Activated CD4-positive, alpha-beta T cell treated with anti-CD3 and anti-CD28 coated beads, Interleukin-2, amount 10 ng/mL, durations not matched to agents 7 days and 5 days (primary cell): ENCODE measurements at places on chromosomes 7 and 10. TPM values are rescaled to one million over a fixed set of nuclear protein-coding genes. Genes with fewer than 3 reads are reported as not detected.

Gene CRHR2
- not detected for total RNA-seq

DNA sequence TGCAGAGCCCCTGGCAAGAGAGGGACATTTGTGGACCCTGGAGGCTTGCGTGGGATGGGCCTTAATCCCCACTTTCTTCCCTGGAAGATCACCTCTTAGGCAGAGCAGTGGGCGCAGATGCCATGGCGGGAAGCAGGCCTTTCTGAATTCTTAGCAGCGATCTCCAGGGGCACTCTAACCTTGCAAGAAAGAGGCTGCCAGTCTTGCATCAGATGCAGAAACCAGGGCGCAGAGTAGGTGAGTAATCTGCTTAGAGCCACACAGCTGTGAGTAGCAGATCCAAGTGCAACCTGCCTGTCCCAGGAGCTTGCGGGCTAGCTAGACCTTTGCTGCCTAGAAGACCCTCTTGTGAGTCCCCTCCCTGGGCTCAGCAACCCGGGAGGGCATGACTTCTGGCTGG lies 40.0 kb downstream of the KCTD7 start:
- no peaks in the 10 kb centered on the region for H3K36me3 ChIP-seq
- DNase-seq = no peak
- no peak overlapping the region for H3K4me3 ChIP-seq
- no peaks in the 10 kb centered on the region for H3K27me3 ChIP-seq

GRCh38 chr10:103564776-103565520 lies 71.4 kb downstream of the NEURL1 start:
- H3K27me3 ChIP-seq = no peaks in the 10 kb centered on the region
- peak; percentile 45 for DNase-seq
- H3K4me3 ChIP-seq = no peak overlapping the region
- no peaks in the 10 kb centered on the region for H3K4me1 ChIP-seq
- H3K27ac ChIP-seq = no peak overlapping the region

DNA sequence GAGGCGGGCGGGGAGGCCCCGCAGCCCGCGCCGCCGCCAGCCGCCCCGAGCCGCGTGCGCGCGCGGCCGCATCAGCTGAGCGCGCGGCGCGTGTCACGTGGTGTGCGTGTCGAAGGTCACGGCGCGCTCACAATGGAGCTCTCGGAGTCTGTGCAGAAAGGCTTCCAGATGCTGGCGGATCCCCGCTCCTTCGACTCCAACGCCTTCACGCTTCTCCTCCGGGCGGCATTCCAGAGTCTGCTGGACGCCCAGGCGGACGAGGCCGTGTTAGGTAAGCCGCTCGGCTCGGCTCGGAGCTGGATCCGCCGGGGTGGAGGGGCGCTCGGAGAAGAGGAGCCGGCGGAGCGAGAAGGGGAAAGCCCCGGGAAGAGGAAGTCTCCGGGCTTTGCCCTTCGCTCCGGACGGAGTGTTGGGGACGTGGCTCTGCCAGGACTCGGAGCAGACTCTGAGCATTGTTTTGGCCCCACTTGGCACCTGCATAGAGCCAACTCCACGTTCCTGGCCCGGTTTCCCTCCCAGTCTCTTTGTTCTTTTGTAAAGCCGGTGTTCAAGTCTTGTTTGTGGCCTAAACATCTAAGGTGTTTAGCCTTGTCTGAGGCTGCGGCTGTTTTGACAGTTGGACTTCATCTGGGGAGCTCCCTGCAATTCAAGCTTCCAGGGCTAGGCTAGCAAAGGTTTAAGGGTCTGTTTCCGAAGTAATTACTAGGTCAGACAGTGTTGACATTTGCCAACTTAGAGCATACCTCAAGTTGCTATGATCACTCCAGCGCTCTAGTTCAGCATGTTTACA lies at the start of gene COMMD3:
Gene COMMD3 (plus strand): TSS at position 103 of the 790 bp plus-strand sequence. CDS start 30 bp downstream, at position 133.
- peaks cover 12% of the 10 kb centered on the region for H3K27me3 ChIP-seq
- peak; percentile 81 for DNase-seq
- H3K4me3 ChIP-seq = peak within 1 kb of the TSS; percentile 93
- H3K4me1 ChIP-seq = peaks cover 43% of the 10 kb centered on the region
- H3K36me3 ChIP-seq = peaks cover 11% of the 10 kb centered on the region
- peak within 1 kb of the TSS; percentile 98 for H3K27ac ChIP-seq

Gene RARRES2
- not detected for total RNA-seq

Gene SEMA3E
- total RNA-seq = not detected

- H3K4me3 ChIP-seq = no peak overlapping the region
- H3K27me3 ChIP-seq = peaks cover 5% of the 10 kb centered on the region
- no peaks in the 10 kb centered on the region for H3K36me3 ChIP-seq
- H3K27ac ChIP-seq = no peak overlapping the region
- H3K4me1 ChIP-seq = no peaks in the 10 kb centered on the region
These were observed 156.9 kb downstream of the PLCE1 start for GRCh38 chr10:94150541-94151184.

Gene SPDYE1
- not detected for total RNA-seq

GRCh38 chr10:36254199-36254598 lies 612.1 kb upstream of the FZD8 start:
- H3K4me3 ChIP-seq = no peak overlapping the region
- no peaks in the 10 kb centered on the region for H3K36me3 ChIP-seq
- DNase-seq = no peak
- no peak overlapping the region for H3K27ac ChIP-seq
- H3K27me3 ChIP-seq = no peaks in the 10 kb centered on the region
- no peaks in the 10 kb centered on the region for H3K4me1 ChIP-seq

GRCh38 chr10:110137142-110137545 lies 70.3 kb upstream of the MXI1 start:
- H3K4me1 ChIP-seq = peaks cover 34% of the 10 kb centered on the region
- no peak overlapping the region for H3K4me3 ChIP-seq
- H3K27ac ChIP-seq = peak overlapping the region; percentile 9
- no peaks in the 10 kb centered on the region for H3K27me3 ChIP-seq
- DNase-seq = no peak

DNA sequence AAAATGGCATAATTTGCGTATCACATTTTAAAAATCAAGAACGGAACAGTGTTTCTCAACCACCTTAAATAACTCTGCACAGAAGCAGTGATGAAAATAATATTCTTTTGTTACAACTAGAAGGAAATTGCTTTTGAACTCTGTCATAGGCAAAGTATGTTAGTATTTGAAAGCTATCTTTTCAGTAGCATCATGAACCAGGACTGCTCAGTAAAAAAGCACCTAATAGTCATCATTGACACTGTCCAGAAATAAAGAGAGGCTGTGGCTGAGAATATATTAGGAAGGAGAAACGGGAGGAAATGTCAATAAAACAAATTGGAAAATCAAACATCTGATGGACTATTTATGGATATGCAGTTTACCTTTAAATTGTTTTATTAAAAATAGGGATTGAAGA lies 237.2 kb upstream of the AKR1E2 start:
- peaks cover 4% of the 10 kb centered on the region for H3K27me3 ChIP-seq
- no peak overlapping the region for H3K4me3 ChIP-seq
- no peaks in the 10 kb centered on the region for H3K4me1 ChIP-seq
- H3K27ac ChIP-seq = no peak overlapping the region

DNA sequence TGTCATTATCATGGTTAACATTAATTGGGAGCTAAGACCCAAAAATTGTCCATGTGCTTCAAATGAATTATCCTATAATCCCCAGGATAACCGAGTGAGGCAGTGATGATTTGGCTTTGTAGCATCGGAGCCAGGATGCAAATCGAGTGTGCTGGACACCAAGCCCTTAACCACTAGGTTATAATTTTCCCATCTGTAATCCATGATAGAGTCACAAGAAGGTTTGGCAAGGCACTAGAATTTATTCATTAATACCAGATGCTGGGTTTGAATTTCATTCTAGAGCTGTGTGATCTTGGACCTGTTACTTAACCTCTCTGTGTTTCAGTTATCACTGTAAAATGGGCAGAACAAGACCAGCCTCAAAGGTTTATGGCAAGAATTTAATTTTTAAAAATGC lies 21.0 kb upstream of the ITGB1 start:
- peaks cover 29% of the 10 kb centered on the region for H3K4me1 ChIP-seq
- peaks cover 2% of the 10 kb centered on the region for H3K27me3 ChIP-seq
- DNase-seq = no peak

Gene ETV1
- total RNA-seq = 0.05 TPM

- H3K36me3 ChIP-seq = no peaks in the 10 kb centered on the region
- no peaks in the 10 kb centered on the region for H3K4me1 ChIP-seq
- no peaks in the 10 kb centered on the region for H3K27me3 ChIP-seq
These were observed 30.1 kb downstream of the C10orf90 start for GRCh38 chr10:126640401-126640800.

GRCh38 chr10:86313621-86314041 lies 53.0 kb downstream of the GRID1 start:
- no peaks in the 10 kb centered on the region for H3K36me3 ChIP-seq
- H3K4me3 ChIP-seq = no peak overlapping the region
- H3K27me3 ChIP-seq = no peaks in the 10 kb centered on the region
- no peak overlapping the region for H3K27ac ChIP-seq

Gene PLAC9
- not detected for total RNA-seq

- H3K27ac ChIP-seq = no peak overlapping the region
- DNase-seq = no peak
- H3K27me3 ChIP-seq = peaks cover 4% of the 10 kb centered on the region
These were observed 6.7 kb downstream of the COL1A2 start for GRCh38 chr7:94401428-94401814.

Gene CUBN
- total RNA-seq = 2.5 TPM

DNA sequence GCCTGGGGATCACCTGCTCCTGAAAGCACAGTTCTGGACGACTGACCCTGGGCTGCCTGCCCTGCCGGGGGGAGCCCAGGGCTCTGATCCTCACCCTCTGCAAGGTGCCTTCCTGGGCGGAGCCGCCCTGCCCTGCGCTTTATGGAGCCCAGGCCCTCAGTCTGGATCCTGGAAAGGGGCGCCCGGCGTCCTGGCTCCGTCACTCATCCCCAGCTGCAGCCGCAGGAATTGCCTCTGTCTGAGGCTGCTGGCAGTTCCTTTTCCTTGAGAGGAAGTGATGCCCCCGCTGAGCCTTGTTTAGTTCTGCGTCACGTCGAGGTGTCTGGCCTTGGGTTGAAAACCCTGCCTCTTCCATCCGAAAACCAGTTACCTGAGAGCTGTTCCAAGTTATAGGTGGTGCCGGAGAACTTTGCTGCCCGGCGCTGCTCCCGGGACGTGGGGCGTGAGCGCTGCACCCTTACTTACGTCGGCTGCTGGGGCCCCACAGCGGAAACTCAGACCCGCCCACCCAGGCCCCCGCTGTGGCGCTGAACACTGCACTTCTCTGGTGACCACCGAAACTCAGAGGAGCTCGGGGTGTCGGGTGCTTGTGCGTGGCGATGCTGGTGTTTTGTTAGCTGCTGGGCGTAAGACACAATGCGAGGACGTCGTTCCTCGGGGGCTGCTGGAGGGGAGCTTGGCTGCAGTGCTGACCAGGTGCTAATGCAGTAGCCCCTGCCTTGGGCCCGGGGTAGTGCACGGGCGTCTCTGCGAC lies 5.4 kb downstream of the MAFK start:
- no peaks in the 10 kb centered on the region for H3K27me3 ChIP-seq
- H3K27ac ChIP-seq = no peak overlapping the region
- no peak for DNase-seq
- H3K4me3 ChIP-seq = no peak overlapping the region
- H3K36me3 ChIP-seq = peaks cover 2% of the 10 kb centered on the region

DNA sequence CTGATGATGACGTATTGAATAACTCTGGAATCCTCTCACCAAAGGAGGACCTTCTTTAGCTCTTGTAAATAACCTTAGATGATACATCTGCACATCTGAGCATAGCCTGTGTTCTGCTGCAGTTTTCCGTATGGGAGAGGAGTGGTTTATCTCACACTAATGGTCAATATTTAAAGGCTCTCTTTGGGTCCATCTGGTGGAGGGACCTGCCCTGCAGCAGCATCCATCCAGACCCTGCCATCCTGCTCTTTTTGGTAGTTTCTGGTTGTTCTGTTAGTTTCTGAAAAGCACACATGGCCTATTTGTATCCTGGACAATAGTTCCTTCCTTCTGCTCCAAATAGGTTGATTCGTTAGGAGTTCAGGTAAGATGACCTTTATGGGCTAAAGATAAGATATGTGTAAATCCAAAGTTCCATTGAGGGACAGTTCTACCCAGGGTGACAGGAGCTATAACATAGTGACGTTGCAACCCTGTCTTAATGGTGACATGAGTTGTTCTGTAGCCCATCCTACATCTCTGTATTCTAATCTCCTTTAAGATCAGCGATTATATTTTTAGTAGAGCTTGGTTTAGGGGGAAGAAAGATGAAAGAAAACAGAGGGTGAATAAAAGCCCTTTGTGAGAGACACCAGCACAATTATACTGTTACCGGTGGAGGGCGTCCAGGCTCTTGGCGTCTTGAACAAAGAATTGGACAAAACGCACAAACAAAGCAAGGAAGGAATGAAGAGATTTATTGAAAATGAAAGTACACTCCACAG lies 60.0 kb upstream of the KLF14 start:
- DNase-seq = no peak
- H3K27me3 ChIP-seq = peaks cover 24% of the 10 kb centered on the region
- H3K4me1 ChIP-seq = no peaks in the 10 kb centered on the region
- no peaks in the 10 kb centered on the region for H3K36me3 ChIP-seq
- H3K4me3 ChIP-seq = no peak overlapping the region

Gene C10orf120
- not detected for total RNA-seq

DNA sequence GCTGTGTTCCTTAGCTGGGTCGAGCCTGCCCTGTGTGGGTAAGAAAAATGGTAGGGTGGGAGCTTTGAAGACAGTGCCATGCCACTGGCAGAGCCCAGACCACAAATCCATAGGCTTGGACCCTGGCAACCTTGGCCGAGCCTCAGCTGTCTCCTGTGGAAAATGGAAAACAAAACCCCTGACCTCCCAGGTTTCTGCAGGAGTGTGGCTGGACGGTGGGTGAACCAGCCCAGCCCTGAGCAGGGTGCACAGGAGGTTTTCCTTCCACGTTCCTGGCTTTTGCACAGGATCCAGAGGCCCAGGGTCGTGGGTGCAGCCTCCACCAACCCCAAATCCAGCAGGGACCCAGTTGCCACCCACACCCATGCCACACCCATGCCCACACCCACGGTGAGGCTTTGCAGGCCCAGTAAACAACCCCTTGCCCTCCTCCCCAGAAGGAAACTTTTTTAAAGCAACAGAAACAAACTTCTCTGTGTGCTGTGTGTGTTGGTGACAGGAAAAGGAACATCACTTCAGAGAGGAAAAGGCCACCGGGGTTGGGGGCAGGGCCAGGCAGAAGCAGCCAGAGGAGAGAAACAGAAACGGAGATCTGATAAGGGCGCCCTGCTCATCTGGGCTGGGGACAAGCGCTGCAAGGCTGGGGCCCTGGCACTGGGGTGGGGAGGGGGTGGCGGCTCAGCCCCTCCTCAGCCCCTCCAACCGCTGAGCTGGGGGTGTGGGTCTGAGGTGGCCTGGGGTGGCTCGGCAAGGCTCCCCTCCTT lies 20.7 kb upstream of the ZMIZ1 start:
- H3K4me1 ChIP-seq = peaks cover 74% of the 10 kb centered on the region
- DNase-seq = peak; percentile 88
- H3K36me3 ChIP-seq = peaks cover 1% of the 10 kb centered on the region
- H3K4me3 ChIP-seq = peak overlapping the region; percentile 75
- peak overlapping the region; percentile 97 for H3K27ac ChIP-seq

DNA sequence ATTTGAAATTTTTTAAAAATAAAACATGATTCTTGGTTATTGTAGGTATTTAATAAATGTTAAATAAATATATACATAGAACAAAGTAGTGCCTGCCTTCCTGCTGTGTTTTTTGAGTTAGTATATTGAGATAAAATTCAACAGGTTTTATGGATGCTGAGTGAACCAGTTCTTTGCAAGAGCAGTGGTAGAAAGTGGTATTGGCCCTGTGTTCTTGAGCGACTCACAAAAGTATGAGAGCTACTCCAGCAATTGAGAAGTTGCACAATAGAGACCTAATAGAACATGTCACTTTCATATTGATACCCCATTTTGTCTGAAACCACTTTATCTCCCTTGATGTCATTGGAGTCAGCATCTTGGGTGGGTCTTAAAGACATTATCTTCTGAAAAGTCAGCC lies 32.6 kb upstream of the GJD4 start:
- H3K36me3 ChIP-seq = peaks cover 22% of the 10 kb centered on the region
- no peak overlapping the region for H3K27ac ChIP-seq
- no peak for DNase-seq
- H3K4me3 ChIP-seq = no peak overlapping the region
- peaks cover 9% of the 10 kb centered on the region for H3K4me1 ChIP-seq
